Inflammatory macrophage treated with lipopolysaccharide for 4 hours (primary cell): ENCODE measurements at places on chromosomes 2 and 18.

GRCh38 chr18:42174909-42175308, 219.9 kb downstream of the PIK3C3 start:
- no peak for DNase-seq

- no peak for DNase-seq
Observed at GRCh38 chr18:58753976-58754375, 82.7 kb downstream of the MALT1 start.

DNA sequence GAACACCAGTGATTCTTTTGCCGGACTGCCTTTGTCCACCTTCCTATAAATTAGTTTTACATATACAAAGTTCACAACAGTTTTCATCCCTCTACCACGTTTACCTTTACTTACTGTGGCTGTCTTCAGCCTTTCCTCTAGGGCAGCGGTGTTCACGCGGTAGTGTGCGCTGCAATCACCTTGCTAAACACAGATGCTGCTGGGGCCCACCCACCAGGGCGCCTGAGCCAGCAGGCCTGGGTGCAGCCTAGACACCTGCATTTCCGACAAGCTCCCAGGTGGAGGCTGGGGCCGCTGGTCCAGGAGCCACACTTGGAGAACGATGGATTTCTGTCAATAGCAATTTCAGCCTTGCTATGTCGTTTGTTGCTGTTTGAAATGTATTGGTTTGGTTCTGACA, 83.1 kb downstream of the NDUFA10 start:
- no peak for DNase-seq

DNA sequence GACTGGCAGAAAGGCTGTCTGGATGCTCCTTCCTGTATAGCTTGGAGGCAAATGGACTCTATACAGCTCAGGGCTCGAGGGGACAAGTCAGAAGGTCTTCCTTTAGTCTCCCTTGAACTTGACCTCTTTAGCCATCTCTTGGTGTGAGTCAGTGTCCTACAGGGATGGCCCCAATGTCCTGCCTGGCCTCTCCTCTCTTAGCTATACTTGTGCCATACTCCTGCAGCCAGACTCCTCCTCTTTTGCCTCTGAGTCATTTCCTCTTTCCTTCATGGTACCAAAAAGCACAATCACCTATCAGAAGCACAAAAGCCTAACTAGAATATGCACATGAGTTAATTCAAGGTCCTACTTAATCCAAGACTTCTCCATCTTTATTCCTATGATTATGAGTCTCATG, 112.7 kb downstream of the XRCC5 start:
- peak; percentile 13 for DNase-seq

- DNase-seq: no peak
Observed at GRCh38 chr2:68846091-68846490, 25.1 kb downstream of the BMP10 start.
